Activated CD4-positive, alpha-beta T cell treated with anti-CD3 and anti-CD28 coated beads for 36 hours (primary cell): ENCODE measurements at places on chromosomes 7 and 10.
A peak's percentile ranks its signal among the peaks of the same experiment; 100 is the strongest.

GRCh38 chr10:44774676-44775401 lies 136.3 kb upstream of the TMEM72 start:
- H3K4me1 ChIP-seq, result no peaks in the 10 kb centered on the region
- no peak overlapping the region for H3K4me3 ChIP-seq
- no peaks in the 10 kb centered on the region for H3K36me3 ChIP-seq
- H3K27ac ChIP-seq, result no peak overlapping the region

GRCh38 chr7:138962561-138963270 lies 18.5 kb downstream of the KIAA1549 start:
- peaks cover 5% of the 10 kb centered on the region for H3K4me1 ChIP-seq
- H3K27me3 ChIP-seq, result peaks cover 3% of the 10 kb centered on the region
- H3K27ac ChIP-seq, result no peak overlapping the region
- no peak for DNase-seq

- H3K36me3 ChIP-seq, result peaks cover 58% of the 10 kb centered on the region
- H3K4me3 ChIP-seq, result peak overlapping the region; percentile 40
- DNase-seq, result peak; percentile 53
- H3K27ac ChIP-seq, result peak overlapping the region; percentile 96
Observed at GRCh38 chr7:158809596-158809995, 19.7 kb downstream of the ESYT2 start.

GRCh38 chr10:110431659-110432058 lies 66.0 kb upstream of the DUSP5 start:
- peak; percentile 3 for DNase-seq
- H3K27me3 ChIP-seq, result no peaks in the 10 kb centered on the region
- no peaks in the 10 kb centered on the region for H3K36me3 ChIP-seq

DNA sequence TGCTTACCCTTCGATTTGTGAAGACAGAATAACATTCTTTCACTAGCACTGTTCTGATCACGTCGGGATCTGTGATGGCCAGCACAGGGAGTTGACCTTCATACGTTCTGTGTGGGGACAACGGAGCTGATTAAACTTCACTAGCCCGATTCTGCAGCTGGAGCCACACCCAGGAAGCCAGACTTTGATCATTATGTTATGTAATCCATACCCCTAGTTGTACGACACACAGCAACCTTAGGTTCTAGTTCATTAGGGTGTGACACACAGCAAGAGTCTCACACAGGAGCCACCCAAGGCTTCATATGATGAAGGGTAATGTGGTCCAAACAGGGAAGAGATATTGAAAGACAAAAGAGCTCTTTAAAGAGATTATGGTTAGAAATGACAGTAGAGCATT lies 7.2 kb downstream of the CYP3A5 start:
- peaks cover 5% of the 10 kb centered on the region for H3K36me3 ChIP-seq
- no peak overlapping the region for H3K4me3 ChIP-seq
- H3K4me1 ChIP-seq, result peaks cover 22% of the 10 kb centered on the region
- H3K27ac ChIP-seq, result no peak overlapping the region
- H3K27me3 ChIP-seq, result no peaks in the 10 kb centered on the region

- no peak overlapping the region for H3K27ac ChIP-seq
- peaks cover 7% of the 10 kb centered on the region for H3K27me3 ChIP-seq
- H3K36me3 ChIP-seq, result no peaks in the 10 kb centered on the region
- DNase-seq, result no peak
- H3K4me1 ChIP-seq, result peaks cover 38% of the 10 kb centered on the region
Observed at GRCh38 chr7:21364801-21365271, 63.0 kb upstream of the SP4 start.

GRCh38 chr10:122845783-122846332 lies at the start of gene CUZD1:
CUZD1 (minus strand) TSS chr10:122845857; CDS start chr10:122845843, 14 bp downstream.
- H3K27ac ChIP-seq, result no peak within 1 kb of the TSS
- H3K4me3 ChIP-seq, result no peak within 1 kb of the TSS
- no peaks in the 10 kb centered on the region for H3K27me3 ChIP-seq
- H3K36me3 ChIP-seq, result peaks cover 50% of the 10 kb centered on the region
- no peak for DNase-seq

- no peak overlapping the region for H3K4me3 ChIP-seq
- H3K27ac ChIP-seq, result no peak overlapping the region
Observed at GRCh38 chr7:152202056-152202455, 176.6 kb downstream of the GALNT11 start.

GRCh38 chr10:11138314-11139033 lies 120.8 kb downstream of the CELF2 start:
- no peaks in the 10 kb centered on the region for H3K36me3 ChIP-seq
- H3K27ac ChIP-seq, result no peak overlapping the region
- no peak overlapping the region for H3K4me3 ChIP-seq
- no peak for DNase-seq

- no peak overlapping the region for H3K27ac ChIP-seq
- H3K4me3 ChIP-seq, result no peak overlapping the region
- no peaks in the 10 kb centered on the region for H3K4me1 ChIP-seq
Observed at GRCh38 chr7:158684329-158684728, 20.3 kb downstream of the NCAPG2 start.

GRCh38 chr7:130899071-130899560 lies 165.1 kb upstream of the KLF14 start:
- no peak for DNase-seq
- H3K4me3 ChIP-seq, result peak overlapping the region; percentile 10
- peak overlapping the region; percentile 79 for H3K27ac ChIP-seq
- H3K27me3 ChIP-seq, result no peaks in the 10 kb centered on the region
- H3K4me1 ChIP-seq, result peaks cover 98% of the 10 kb centered on the region
- H3K36me3 ChIP-seq, result peaks cover 97% of the 10 kb centered on the region

DNA sequence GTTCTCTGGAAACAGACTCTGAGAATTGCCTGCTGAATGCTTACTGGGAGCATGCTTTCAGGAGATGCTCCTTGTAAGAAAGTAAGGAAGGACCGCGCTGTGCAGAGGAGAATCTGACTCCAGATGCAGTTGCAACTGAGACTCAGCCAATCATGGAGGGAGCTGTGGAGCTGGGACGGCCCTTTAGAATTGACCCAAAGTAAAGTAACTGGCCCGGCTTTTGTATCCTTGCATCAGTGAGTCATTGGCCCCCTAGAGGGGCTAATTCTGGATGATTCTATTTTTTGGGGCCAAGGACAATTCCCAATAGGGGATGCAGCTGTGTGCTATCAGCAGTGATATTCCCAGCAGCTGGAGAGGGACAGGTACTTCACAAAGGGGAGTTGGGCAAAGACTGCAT lies 170.4 kb downstream of the PTEN start:
- H3K27me3 ChIP-seq, result no peaks in the 10 kb centered on the region
- H3K4me1 ChIP-seq, result peaks cover 12% of the 10 kb centered on the region
- H3K27ac ChIP-seq, result no peak overlapping the region
- no peak for DNase-seq

GRCh38 chr10:100483876-100484666 lies 21.3 kb downstream of the WNT8B start:
- peaks cover 6% of the 10 kb centered on the region for H3K36me3 ChIP-seq
- no peak overlapping the region for H3K4me3 ChIP-seq
- DNase-seq, result no peak
- peaks cover 5% of the 10 kb centered on the region for H3K4me1 ChIP-seq

DNA sequence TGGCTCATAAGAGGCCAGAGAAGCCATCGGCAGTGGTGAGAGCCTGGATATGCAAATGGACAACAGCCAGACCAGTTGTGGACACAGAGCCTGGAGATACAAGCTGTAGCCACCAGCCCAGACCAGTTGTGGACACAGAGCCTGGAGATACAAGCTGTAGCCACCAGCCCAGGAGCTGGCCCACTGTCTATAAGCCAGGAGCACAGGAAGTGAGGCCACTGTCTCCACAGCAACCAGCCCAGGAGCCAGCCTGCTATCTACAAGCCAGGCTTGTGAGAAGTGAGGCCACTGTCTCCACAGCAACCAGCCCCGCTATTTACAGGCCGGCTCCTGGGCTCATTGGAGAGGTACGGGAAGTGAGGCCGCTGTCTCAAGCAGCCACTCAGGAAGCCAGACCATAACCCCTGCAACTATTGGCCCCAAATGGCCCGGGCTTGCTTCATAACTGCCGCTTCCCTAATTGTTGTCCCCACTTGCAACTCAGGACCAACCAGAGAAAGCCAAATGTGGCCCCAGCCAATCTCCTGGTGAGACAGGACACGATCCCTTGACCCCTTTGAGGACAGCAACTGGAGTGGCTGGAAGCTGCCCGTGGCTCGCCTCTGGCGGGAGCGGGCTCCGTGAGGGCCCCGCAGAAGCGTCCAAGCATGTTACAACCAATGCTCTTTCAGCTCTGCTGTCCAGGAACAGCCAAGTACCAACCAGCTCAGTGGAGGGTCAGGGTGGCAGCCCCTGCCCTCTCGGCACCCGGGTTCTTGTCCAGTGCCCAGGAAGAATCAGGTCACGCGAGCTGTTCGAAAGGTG lies 44.1 kb upstream of the CNPY1 start:
- H3K4me1 ChIP-seq, result no peaks in the 10 kb centered on the region
- no peaks in the 10 kb centered on the region for H3K36me3 ChIP-seq
- peaks cover 28% of the 10 kb centered on the region for H3K27me3 ChIP-seq
- no peak overlapping the region for H3K27ac ChIP-seq
- DNase-seq, result no peak
- H3K4me3 ChIP-seq, result no peak overlapping the region

GRCh38 chr10:30829901-30830300 lies 200.3 kb upstream of the LYZL2 start:
- H3K27me3 ChIP-seq, result no peaks in the 10 kb centered on the region
- DNase-seq, result no peak
- no peaks in the 10 kb centered on the region for H3K4me1 ChIP-seq
- H3K36me3 ChIP-seq, result no peaks in the 10 kb centered on the region
- no peak overlapping the region for H3K27ac ChIP-seq
- no peak overlapping the region for H3K4me3 ChIP-seq

DNA sequence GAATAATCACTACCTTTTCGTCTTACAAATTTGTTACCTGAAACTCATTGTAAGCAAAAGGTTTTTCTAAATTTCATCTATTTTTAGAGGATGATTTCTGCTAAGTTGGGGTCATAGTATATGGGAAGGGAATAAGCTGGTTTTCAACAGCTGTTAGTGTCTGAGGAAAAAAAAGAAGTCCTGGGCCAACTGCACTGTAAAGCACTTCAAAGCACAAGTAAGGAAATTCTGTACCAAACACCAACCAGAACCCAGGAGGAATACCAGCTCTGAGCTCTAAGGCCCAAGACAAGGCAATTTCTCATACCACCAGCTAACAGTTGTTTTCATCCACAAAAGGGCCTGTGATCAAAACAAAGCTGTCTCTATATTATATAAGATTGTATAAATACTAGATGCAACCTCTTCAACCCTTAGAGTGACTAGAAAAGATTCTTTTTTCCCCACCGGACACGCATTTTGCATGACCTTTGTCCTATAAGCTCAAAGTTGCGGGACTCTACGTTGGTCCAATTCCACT lies 6.1 kb upstream of the MEOX2 start:
- no peaks in the 10 kb centered on the region for H3K36me3 ChIP-seq
- H3K4me1 ChIP-seq, result no peaks in the 10 kb centered on the region
- peaks cover 13% of the 10 kb centered on the region for H3K27me3 ChIP-seq
- no peak for DNase-seq
- H3K27ac ChIP-seq, result no peak overlapping the region

DNA sequence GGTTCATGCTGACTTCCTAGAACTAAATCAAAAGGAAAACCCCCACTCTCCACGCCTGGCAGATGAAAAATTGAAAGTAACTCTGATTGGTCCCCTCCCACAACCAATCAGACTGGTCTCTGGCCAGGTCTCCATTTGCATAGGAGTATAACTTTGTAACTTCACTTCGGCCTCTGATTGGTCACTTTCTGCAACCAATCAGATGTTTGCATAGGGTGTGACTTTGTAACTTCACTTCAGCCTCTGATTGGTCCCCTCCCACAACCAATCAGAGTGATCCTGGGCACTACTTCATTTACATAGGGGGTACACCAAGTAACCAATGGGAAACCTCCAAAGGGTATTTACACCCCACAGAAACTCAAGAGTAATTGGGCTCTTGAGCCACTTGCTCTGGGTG lies 306.6 kb upstream of the PFKP start:
- no peak for DNase-seq
- H3K27me3 ChIP-seq, result peaks cover 21% of the 10 kb centered on the region
- no peaks in the 10 kb centered on the region for H3K36me3 ChIP-seq
- H3K4me3 ChIP-seq, result no peak overlapping the region
- H3K27ac ChIP-seq, result no peak overlapping the region

GRCh38 chr7:115634633-115635032 lies 395.9 kb downstream of the TFEC start:
- H3K4me3 ChIP-seq, result no peak overlapping the region
- no peak overlapping the region for H3K27ac ChIP-seq
- H3K27me3 ChIP-seq, result no peaks in the 10 kb centered on the region
- no peak for DNase-seq
- H3K4me1 ChIP-seq, result no peaks in the 10 kb centered on the region

- H3K4me3 ChIP-seq, result no peak overlapping the region
- DNase-seq, result no peak
- H3K27ac ChIP-seq, result no peak overlapping the region
- H3K36me3 ChIP-seq, result peaks cover 48% of the 10 kb centered on the region
- no peaks in the 10 kb centered on the region for H3K27me3 ChIP-seq
- peaks cover 24% of the 10 kb centered on the region for H3K4me1 ChIP-seq
Observed at GRCh38 chr7:155309021-155309338, 11.3 kb downstream of the INSIG1 start.

DNA sequence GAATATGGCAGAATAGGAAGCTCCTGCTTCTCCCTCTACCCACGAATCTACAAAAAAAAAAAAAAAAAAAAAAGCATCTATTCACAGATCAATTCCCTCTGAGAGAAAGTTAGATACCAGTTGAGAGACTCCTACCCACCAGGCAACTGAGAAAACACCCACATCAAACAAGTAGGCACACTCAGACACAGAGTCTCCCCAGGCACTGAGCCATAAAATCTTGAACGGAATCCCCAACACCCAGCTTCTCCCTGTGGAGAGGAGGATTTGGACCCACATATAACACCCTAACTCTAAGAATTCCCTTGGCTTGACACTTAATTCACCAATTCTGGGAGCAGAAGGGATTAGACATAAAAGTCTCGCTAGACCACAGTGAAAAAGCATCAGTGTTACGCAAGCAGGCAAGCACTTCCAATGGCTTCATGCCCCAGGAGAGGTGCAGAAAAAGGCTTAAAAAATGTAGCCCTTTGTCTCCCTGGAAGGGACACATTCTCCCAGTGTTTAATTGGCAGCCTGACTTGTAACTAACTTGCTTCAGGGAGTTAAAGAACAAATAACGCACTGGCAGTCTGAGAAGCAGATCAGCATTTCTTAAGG lies 192.2 kb downstream of the ELAPOR2 start:
- H3K36me3 ChIP-seq, result peaks cover 2% of the 10 kb centered on the region
- no peak overlapping the region for H3K4me3 ChIP-seq
- DNase-seq, result no peak
- no peaks in the 10 kb centered on the region for H3K4me1 ChIP-seq
- H3K27ac ChIP-seq, result no peak overlapping the region

- H3K4me3 ChIP-seq, result peak overlapping the region; percentile 37
- peak overlapping the region; percentile 86 for H3K27ac ChIP-seq
- H3K27me3 ChIP-seq, result peaks cover 1% of the 10 kb centered on the region
Observed at GRCh38 chr10:124728071-124728829, 15.9 kb downstream of the FAM53B start.
